ENCODE measurements at places on chromosomes 2 and 18.

DNA sequence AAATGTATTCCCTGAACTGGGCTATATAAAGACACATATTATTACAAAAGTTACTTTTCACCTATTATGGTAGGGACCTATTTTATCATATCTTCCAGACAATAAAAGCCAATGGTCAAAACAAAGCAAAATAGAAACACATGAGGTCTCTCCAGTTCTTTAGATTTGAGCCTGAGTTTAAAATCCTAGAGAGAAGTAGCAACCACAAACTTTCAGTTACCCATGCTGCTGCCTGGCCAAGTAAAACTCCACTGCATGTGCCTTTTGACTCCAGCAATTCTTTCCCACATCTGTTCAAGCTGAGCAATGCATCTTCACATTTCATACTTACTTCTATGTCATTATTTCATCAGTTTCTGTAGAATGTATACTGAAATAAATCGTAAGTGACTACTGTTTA lies 405.3 kb downstream of the STK39 start:
- DNase-seq: no peak

DNA sequence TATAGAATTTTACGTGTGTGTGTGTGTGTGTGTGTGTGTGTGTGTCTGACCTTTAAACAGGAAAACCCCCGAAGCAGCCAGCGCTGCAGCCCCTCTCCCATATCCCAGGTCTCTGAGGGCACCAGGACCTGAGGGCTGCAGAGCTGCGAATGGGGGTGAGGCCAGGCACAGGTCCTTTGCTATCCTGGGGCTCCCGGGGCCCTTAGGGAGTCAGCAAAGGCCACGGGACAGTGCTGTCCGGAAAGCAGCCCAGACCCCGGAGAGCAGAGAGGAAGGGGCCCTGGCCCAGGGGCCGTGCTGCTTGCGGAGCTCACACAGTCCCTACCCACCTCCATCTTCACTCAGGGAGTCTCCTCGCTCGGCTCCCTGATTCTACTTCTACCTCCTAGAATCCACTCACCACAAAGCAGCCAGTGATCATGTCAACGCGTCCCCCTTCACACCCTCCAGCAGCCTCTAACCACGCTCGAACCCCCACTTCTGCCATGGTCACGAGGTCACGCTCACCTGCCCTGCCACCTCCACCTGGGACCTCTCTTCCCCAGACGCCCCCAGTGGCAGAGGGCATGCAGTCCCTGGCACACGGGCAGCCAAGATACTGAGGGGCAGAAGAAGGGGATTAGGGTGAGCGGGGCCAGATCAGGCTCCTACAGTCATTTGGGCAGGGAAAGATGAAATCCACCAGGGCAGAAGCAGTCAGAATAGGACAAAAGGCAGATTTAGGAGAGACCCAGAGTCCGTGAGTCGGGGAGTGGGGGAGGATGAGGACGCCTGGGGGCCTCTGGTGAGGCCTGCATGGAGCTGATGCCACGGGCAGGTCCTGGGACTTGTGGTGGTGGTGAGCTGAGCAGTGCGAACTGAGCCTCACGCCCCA lies 86.7 kb downstream of the USP40 start:
- DNase-seq: no peak

DNA sequence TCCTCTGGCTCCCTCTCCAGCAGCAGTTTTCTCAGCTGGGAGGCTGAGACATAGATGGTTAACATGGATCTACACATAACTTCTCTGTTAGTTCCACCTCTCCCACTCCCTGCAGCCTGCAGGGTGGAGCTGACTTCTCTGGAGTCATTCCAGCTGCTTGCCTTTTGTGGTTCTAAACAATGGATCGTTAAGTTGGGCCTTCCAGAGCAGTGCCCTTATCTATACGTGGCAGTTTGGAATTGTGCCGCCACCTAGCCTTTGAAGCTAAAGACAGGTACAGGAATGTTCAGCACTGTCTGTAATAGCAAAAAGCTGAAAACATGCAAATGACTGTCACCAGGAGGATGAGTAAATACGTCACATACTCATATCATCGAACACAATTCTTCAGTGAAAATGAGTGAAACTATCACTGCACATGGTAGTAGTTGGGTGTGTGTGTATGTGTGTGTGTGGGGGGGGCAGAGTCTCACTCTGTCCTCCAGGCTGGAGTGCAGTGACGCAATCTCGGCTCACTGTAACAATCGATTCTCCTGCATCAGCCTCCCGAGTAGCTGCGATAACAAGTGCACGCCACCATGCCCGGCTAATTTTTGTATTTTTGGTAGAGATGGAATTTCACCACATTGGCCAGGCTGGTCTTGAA lies 50.3 kb downstream of the SH2D6 start:
- DNase-seq: peak; percentile 86

DNA sequence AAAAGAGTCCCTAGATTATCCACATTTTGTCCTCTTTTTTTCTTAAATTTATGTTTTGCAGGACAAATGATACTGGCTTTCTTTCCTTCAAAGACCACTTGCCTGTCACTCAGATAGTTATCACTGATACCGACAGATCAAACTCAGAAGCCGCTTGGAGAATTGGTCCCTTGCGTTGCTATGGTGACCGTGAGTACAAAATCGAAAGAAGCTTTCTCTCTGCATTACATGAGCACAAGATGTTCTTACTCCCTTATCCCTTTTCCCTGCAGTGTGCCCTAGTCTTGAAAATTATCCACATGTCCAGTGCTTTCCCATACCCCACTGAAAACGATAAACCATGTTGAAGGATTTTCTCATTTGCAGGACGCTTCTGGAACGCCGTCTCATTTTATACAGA lies 738.5 kb downstream of the CNTNAP5 start:
- no peak for DNase-seq

DNA sequence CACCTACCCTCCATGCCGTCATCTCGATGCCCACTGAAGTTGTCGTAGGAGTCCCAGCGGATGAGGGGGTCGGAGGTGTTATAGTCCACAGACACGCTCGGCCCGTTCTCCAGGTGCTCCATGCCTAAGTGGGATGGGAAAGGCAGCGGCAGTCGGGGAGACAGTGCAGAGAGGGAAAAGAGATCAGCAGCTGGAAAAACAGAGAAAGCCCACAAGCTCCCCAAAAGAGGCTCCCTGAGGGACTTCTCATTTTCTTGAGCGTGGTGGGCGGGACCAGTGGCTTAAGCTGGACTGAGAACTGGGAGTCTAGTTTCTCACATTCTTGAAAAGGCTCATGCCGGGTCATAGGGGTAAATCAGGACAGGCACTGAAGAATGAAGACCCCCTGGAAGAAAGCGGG lies 121.9 kb downstream of the TNS1 start:
- DNase-seq: no peak

- no peak for DNase-seq
These were observed 48.6 kb upstream of the FSIP2 start for GRCh38 chr2:185689906-185690539.

- DNase-seq: peak; percentile 23
These were observed 849.9 kb downstream of the RNF144A start for GRCh38 chr2:7766978-7767565.

DNA sequence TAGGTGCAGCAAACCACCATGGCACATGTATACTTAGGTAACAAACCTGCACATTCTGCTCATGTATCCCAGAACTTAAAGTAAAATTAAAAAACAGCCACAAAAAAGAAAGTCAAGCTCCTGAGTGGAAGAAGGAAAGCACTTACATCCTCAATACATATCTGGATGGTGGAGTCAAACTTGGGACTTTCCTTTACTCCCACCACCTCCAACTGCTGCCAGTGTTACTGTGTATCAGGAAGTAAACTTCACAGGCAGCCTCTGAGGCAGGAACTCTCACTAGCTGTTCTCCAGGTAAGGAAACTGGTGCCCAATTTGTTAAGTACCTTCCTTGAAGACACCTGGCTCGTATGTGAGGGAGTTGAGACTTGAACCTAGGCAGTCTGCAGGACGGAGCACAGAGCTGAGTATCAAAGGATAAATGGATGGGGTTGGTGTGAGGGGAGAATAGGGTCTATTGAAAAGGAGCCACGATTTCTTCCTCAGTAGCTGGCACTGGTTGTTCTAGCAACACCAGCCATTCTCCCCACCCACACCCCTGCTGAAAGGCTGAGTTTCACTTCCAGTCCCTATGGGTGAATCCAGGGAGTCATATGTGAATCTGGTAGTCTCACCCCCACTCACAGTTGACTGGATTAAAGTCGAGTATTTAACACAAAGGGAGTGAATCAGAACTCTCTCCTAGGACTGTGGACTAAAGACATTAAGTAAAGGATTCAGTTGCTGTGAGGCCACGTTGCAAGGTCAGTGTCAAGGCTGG lies 50.0 kb upstream of the GPR39 start:
- no peak for DNase-seq

DNA sequence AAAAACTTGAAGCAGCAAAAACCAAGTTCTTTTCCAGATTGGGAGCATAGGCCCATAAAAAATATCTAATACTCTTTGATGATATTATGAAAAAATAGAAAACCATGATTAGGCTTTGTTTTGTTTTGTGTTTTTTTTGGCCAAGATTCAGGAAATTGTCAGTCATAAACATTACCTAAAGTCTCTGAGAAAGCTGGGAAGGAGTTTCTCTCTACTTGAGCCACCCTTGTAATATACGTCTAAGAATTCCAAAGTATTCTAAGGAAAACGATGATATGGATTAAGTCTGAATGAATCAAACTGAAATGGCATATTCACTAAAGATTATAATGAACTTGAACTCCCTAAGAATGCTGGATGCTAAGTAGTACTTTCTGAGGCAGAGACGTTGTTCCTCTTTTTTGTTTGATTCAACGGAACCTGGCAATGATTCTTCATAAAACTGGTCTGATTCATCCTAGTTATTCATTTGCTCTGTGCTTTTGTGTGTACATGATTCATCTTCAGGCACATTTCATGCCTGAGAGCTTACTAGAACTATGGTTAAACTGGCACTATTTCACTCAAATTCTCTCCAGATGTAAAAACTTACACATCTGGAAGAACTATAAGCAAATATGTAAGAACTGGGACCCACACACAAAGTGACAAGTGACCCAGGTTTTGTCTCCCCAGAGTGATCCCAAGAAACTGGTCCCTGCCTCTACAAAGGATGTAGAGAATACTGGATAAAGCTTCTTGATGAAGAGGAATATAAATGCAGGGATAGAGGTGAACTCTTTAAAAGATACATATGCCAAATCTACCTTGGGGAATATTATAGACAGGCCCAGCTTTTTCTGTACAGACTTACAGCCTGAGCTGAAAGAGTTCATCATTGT lies 159.7 kb downstream of the DOCK10 start:
- DNase-seq: no peak

- no peak for DNase-seq
These were observed 114.2 kb downstream of the PTPRM start for GRCh38 chr18:7681298-7681697.

- DNase-seq: no peak
These were observed 16.9 kb upstream of the ZCCHC2 start for GRCh38 chr18:62505669-62506494.

- no peak for DNase-seq
These were observed 108.6 kb downstream of the MAP4K4 start for GRCh38 chr2:101806123-101806522.

- no peak for DNase-seq
These were observed 75.3 kb upstream of the NPAS2 start for GRCh38 chr2:100744589-100744988.

- no peak for DNase-seq
These were observed 9.9 kb downstream of the PLEKHM3 start for GRCh38 chr2:208015475-208015874.

GRCh38 chr18:59628995-59629394 lies 68.2 kb downstream of the CCBE1 start:
- no peak for DNase-seq

DNA sequence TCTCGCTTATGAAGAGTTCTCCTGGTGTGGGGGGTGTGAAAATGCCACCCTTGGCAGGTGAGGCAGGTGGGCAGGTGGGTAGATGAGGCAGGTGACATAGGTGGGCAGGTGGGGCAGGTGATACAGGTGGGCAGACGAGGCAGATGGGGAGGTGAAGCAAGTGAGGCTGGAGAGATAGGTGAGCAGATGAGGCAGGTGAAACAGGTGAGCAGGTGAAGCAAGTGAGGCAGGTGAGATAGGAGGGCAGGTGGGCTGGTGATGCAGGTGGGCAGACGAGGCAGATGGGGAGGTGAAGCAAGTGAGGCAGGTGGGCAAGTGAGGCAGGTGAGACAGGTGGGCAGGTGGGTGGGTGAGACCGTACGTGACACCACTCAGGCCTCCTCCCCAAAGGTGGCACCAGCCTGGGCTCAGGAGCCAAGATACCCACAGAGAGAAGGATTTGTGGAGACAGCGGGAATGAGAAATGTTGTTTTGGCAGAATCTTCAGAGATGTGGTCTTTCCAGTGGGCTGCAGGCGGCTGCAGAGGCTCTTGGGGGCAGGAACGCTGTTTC lies 232.3 kb upstream of the MYT1L start:
- DNase-seq: no peak

DNA sequence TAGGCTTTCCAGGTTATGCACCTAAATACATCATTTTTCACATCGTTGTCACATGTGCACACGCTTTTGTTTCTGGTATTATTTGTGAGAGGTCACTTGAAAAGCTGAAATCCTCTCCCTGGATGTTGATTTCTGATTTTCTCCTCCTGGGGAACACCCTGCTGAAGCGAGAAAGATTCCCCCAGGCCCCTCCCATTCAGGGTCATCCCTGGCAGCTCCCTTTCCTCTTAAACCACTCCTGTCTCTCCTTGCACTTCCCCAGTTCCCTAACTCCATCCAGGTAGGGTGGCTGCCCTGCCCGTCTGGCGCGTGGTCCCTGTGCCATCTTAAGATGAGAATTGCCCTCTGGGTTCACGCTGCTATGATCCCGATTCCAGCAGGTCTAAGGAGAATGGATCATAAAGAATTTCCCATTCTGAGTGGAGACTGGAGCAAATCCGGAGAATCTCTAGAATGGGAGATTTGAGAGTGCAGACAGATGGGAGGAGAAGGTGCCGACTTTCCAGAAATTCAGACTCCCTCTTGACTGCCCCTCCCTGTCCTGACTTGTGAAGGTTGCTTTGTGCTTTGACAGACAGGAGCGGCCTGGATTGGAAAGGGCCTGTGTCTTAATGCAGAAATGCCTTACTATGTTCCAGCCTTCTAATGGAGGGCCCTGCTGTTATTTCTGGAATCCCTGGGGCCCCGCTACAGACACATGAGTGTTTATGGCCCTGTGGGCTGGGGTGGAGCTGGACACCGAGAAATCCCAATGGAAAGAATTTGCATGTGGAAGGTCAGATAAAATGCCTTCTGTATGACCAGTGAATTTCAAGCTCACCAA lies 1.3 kb upstream of the YWHAQ start:
- DNase-seq: no peak

- DNase-seq: no peak
These were observed 33.6 kb downstream of the SRBD1 start for GRCh38 chr2:45577441-45577840.

- DNase-seq: no peak
These were observed 16.7 kb downstream of the RAMP1 start for GRCh38 chr2:237876061-237876526.

- DNase-seq: no peak
These were observed 155.4 kb upstream of the FSIP2 start for GRCh38 chr2:185583058-185583816.

- no peak for DNase-seq
These were observed 45.6 kb downstream of the NGEF start for GRCh38 chr2:232967474-232967873.

DNA sequence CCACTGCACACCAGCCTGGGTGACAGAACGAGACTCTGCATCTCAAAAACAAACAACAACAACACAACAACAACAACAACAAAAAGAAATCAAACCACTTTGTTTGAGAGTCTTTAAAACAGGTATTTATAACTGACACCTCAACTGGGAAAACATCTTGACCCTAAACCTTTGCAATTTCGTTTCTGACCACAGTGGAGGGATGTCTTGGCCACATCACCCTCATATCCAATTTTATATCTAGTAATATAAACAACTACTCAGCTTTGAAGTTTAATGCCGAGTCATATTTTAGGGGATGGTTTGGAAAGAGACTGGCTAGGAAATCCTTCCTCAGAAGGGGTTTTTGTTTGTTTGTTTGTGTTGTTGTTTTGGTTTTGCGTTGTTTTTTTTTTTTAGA lies 37.8 kb upstream of the RMDN2 start:
- no peak for DNase-seq

Data from transverse colon (tissue), 4 donors.